ENCODE measurements at places on chromosomes 1 and 21. TPM values are rescaled to one million over a fixed set of nuclear protein-coding genes. Genes with fewer than 3 reads are reported as not detected.

GRCh38 chr1:20950679-20951078, 163.6 kb upstream of the HP1BP3 start:
- no peak for DNase-seq

DNA sequence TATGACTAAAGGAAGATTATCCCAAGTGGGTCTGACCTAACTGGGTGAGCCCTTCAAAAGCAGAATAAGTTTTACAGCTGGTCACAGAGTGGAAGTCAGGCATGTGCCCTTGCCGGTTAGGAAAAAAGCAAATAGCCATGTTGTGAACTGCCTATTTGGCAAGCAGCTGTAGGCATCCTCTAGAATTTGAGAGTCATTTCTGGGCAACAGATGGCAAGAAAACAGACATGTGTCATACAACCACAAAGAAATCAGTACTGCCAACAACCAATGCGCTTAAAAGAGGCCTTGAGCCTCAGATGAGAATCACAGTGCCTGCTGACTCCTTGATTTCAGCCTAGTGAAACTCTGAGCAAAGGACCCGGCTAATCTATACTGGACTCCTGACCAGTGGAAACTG, 26.8 kb downstream of the LRRC53 start:
- DNase-seq: no peak

- no peak for DNase-seq
Measured at GRCh38 chr21:24658926-24659325, 948.4 kb downstream of the MRPL39 start.

The CAPN8 gene
- 71.9 TPM for total RNA-seq

GRCh38 chr1:162930976-162931560, 70.1 kb upstream of the CCDC190 start:
- DNase-seq: no peak

The EFNA1 gene
- total RNA-seq: 49.8 TPM

- no peak for DNase-seq
Measured at GRCh38 chr1:90718411-90719329, 1.6 kb upstream of the BARHL2 start.

The CTTNBP2NL gene
- total RNA-seq: 4.9 TPM

DNA sequence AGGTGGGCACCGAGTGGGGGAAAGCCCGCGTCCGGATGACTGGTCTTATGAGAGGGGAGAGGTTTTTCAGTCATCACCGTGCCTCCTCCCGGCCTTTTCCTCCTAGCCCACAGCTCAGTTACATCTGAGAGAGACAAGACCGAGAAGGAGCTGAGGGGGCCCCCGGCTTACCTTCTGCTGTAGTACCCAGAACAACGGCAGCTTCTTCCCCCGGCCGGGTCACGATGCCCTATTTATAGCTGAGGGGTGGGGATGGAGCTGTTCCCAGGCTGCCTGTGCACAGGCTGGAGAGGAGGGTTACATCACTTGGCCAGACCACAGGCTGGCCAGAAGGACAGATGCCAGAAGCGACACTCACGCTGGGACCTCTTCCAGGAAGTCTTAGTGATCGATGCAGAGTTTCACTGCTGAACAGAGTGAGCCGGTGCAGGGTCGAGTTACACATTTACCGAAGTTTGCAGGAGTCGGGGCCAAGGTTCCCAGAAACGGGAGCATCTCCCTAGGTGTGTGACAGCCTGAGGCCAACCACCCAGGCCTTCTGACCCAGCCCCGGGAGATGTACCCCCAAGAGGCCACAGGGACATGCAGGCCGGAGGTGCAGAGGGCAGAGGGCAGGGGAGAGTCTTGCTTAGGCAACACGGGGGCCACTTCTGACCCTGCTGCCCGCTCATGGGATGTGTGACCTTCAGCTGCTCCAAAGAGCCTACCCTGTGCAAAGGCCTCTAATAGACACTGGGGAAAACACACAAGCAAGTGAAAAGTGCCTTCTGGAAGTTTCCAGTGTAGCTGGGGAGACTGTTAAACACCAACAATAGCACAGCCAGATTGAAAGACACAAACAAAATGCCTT, at the start of gene AGT:
TSS of gene AGT (minus strand) at position 208 of the 850 bp plus-strand sequence. CDS start 3,299 bp downstream, outside the sequence.
- peak; percentile 17 for DNase-seq

DNA sequence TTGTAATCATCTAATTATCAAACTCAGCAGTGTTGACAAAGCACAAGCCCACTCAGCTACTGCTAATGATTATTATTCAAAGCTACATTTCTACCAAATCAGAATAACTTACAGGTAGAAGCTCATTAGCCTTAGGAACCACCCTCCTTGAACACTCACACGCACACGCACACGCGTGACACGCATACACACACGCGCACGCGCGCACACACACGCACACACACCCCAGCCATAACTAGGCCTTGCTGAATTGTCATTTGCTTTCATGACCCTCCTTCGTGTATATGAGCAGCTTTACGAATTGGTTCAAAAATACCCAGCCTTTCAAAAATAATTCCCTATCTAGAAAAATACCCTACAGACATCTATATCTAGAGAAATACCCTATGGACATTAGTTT, 195.6 kb downstream of the SMYD3 start:
- DNase-seq: no peak

The OR2L2 gene
- total RNA-seq: not detected

The ERICH3 gene
- not detected for total RNA-seq

GRCh38 chr1:8031176-8031785, 5.2 kb upstream of the ERRFI1 start:
- peak; percentile 83 for DNase-seq

The AMIGO1 gene
- 1.2 TPM for total RNA-seq

DNA sequence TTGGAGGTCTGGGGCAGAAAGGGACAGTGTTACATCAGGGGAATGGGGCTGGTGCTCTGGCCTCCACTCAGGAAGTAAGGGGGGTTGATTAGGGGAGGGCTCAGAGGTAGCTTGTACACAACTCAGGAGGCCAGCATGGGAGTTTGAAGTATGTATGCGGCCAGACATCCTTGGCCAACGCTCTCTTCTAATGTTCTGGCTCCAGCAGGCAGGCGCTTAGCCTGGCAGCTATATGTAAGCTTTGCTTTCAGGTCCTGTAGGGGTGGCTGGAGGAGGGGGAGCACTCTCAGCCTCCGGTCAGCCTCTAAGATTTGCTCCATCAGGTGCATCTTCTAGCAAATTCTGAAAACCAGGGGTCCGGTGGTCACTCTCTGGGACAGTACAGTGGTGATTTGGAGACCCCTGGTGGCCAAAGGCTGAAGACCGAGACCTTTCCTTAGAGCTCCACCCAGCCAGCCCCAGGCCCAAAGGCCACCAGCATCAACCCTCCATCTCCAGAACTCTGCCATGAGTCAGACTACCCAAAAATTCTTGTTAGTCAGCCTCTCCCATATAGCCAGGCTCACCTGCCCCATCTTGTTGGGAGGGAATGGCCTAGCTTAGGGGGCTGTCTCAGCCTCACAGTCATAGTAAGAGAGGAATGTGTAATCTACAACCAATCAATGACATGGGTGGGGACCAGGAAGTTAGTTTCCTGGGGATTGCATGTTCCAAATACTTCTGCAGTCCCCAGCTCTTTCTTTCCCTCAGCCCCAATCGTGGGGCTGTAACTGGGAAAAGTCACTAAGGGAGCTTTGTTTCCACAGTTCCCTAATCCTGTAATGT, 9.7 kb upstream of the COL8A2 start:
- peak; percentile 59 for DNase-seq

GRCh38 chr21:28614791-28615190, 377.9 kb downstream of the LTN1 start:
- no peak for DNase-seq

The S100A16 gene
- 282 TPM for total RNA-seq

DNA sequence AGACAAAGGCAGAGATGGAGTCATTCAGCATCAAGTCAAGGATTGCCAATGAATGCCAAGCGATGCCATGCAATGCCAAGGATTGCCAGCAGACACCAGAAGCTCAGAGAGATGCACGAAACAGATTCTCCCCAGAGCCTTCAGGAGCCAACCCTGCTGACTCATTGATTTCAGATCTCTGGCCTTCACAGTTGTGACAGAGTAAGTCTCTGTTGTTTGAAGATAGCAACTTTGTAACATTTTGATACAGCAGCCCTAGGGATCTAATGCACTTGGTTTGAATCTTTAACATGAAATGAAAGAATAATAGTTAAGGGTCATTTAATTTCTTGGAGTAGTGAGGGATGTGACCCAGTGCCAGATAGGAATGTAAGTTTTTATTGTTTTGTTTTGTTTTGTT, 287.4 kb upstream of the RUNX1 start:
- DNase-seq: no peak

GRCh38 chr1:217004776-217005436, 281.7 kb upstream of the ESRRG start:
- DNase-seq: peak; percentile 46

GRCh38 chr1:44853201-44853600, 10.1 kb upstream of the PTCH2 start:
- no peak for DNase-seq

The BATF3 gene
- 0.23 TPM for total RNA-seq

DNA sequence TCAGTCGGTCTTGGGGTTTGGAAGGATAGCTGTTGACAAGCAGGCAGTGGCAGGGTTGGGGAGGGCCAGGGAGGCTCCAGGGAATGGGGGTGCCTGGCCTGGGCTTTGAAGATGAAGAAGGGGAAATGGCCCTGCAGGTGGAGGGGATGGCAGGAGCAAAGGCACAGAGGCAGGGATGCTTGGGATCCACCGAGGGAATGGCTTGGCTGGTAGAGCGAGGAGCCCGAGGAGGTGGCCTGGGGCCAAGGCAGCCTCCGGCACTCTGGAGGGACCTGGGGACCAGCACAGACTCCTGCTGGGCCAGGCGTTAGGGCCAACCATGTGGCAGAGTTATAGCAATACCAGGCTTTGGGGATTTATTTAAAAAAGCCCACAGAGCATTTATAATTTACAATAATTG, 62.9 kb upstream of the EDN2 start:
- DNase-seq: no peak

GRCh38 chr1:6591222-6591621, 11.4 kb downstream of the ZBTB48 start:
- no peak for DNase-seq

DNA sequence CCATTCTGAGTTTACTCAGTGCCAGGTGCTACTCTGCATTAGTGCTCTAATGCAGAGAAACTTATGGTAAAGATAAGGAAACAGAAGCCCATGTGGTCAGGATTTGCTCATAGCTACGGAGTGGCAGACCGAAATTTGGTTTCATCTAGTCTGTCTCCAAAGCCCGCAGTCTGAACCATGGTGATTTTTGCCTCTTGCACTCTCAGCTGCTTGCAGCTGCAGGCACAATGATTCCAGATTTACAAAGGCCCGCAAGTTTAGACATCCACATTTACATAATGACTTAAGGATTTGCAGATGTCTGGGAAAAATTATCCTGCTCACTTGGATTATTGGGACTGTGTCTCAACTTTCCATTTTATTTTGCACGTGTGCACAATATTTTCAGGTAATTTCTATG, 161.3 kb upstream of the KCNJ6 start:
- DNase-seq: no peak

The STK40 gene
- 21.0 TPM for total RNA-seq

- DNase-seq: no peak
Measured at GRCh38 chr1:38235705-38236104, 189.1 kb upstream of the POU3F1 start.

DNA sequence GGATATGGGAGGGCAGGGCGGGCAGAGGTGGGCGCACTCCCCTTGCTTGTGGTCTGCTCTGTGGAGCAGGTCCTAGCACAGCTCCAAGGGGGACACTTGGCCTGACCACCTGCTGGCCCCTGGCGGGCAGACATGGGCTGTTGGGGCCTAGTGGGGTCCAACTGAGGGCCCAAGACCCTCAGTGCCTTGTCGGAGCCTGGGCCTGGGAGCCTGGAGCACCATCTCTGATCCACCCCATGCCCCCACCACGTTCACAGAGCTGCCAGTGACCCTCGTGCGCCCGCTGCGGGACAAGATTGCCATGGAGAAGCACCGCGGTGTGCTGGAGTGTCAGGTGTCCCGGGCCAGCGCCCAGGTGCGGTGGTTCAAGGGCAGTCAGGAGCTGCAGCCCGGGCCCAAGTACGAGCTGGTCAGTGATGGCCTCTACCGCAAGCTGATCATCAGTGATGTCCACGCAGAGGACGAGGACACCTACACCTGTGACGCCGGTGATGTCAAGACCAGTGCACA, 70.6 kb downstream of the OBSCN start:
- DNase-seq: no peak

GRCh38 chr1:10802944-10803715, 6.7 kb upstream of the CASZ1 start:
- no peak for DNase-seq

The ILDR2 gene
- 0.48 TPM for total RNA-seq

The PLPP3 gene
- total RNA-seq: 3.8 TPM

The PTBP2 gene
- total RNA-seq: 8.0 TPM

The ARHGEF19 gene
- total RNA-seq: 15.9 TPM

DNA sequence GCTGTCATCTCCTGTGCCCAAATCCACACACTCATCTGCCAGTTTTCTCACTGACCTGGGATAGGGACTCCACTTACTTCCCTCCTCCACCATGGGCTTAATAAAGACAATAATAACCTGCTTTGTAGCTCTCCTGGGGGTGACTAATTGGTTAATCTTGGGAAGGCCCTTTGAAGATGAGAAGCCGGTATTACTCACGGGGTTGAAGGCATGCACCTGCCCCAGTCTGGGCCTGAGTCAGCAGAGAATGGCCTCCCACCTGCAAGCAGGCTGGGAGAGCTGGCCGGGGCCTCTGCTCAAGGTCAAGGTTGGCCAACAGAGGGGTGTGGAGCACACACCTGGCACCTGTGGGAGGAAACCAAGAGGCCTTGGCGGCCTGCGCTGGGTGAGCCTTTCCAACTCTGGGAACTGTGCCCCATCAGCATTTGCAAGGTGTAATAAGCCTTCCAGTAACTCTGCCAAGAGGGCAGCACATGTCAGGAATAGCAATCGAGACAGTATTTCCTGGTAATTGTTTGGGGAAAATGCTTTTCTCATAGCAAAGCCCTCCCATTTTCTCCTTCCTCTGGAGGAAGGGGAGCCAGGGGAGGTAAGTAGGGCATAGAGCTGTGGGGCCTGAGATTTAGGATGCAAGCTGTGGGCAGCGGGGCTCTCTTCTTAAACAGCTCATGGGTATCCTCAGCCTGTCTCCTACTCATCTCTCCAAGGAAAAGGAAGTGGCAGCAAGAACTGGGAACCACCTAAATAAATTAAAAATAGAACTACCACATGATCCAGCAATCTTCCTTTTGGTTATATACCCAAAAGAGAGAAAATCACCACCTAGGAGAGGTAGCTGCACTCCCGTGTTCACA, 49.0 kb downstream of the TOMM20 start:
- peak; percentile 93 for DNase-seq

GRCh38 chr21:31345136-31345535, 1.1 kb upstream of the TIAM1 start:
- DNase-seq: no peak

The SH2D5 gene
- total RNA-seq: 3.6 TPM

- DNase-seq: no peak
Measured at GRCh38 chr1:209924390-209924789, 13.6 kb upstream of the SYT14 start.
